ENCODE measurements at places on chromosomes 6 and 20.

- DNase-seq = no peak
Observed at GRCh38 chr6:7568021-7568420, 22.0 kb upstream of the SNRNP48 start.

DNA sequence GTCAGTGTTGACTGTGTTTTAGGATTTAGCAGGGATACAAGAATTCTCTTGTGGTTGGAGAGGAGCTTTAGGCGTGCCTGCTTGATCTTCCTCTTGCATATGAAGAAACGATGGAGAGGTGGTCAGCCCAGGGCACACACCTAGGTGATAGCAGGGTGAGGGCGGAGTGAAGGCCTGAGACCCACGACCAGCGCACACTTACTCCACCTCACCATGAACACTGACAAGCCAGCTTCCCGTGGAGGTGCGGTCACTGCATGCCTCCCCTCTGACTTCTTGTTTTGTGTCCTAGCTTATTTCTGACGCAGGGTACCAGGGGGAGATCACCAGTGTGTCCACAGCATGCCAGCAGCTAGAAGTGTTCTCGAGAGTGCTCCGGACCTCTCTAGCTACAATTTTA is 8.1 kb downstream of the NELFCD start:
- no peak for DNase-seq

DNA sequence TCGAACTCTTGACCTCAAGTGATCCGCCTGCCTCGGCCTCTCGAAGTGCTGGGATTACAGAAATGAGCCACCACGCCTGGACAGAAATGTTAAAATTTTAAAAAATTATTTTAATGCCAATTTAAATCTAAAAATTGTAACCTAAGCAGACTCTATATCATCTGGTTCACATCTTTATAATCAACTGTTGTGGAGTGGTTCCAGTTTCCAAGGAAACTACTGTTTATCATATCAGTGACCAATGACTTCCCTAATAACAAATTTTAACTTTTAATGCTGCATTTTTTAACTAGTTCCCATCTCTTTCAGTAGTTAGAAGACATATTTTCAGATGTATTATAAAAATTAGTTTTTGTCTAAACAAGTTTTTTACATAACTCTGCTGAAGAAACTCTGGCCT is 5.2 kb upstream of the BTN3A2 start:
- no peak for DNase-seq

- DNase-seq = no peak
Observed at GRCh38 chr6:21531393-21531792, 62.2 kb upstream of the SOX4 start.

DNA sequence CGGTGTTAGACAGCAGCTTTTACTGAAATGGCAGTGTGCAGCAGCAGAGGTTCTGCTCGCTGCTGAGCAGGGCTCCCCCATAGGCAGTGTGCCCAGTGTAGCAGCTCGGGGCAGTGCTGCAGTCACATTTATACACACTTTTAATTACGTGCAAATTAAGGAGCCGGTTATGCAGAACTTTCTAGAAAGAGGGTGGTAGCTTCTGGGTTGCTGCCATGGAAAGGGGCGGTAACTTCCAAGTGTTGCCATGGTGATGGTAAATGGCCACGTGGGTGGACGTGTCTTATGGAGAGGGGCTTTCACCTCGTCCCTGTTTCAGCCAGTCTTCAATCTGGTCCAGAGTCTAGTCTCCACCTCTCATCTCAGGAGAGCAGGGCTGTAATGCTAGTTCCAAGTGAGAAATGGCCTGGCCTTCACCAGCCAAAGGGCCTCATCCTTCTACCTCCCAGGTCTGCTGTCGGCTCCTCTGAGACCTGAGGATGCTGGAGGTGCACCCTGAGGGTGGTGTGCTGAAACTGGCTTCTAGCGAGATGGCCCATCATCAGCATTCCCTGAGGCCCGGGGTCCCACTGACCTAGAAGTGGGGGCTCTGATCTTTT is 180.5 kb upstream of the PMEPA1 start:
- peak; percentile 20 for DNase-seq

DNA sequence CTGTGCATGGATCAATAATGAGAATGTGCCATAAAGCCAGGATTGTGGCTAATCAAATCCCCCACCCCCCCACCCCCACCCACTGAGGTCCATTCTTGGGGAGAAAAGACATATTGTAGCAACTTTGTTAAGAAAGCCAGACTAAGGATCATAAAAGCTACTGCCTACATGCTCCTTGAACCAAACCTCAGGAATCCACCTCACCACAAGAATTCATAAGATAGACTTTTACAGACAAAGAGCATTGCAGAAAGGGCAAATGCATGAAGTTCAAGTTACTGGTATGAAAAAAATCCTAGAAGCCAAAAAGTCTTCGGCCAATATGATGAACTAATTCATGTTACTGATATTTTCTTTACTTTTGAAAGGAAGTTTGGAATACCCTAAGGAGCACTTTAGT is 187.9 kb upstream of the ARID1B start:
- no peak for DNase-seq

DNA sequence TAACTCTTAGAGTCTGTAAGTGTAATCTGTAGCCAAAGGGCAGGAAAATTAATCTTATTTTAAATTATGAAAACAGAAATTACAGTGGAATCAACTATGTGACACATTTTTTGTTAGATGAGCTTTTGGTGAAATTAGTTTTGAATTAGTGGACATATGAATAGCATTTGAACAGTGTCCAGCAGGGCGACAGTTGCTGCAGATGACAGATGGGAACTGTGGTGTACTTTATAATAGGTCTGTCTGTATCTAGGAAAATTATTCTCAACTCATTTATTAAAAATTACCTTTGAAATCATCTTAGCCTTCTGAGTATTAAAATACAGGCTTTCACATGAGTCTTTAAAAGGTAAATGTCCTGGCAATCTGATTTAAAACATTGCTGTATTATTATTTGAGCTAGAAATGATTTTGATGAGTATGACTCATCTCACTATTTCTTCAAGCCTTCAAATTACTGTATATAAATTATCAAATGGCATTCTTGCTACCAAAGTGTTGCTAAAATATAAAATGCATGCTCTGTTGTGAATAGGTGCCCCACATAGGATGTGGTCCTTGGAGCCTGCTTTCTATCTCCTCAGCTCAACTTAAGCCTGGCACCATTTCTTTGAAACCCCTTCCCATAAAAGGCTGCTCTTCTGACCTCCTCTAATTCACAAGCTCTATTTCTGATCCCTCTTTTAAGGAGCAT is 150.4 kb downstream of the C6orf58 start:
- DNase-seq = no peak

GRCh38 chr20:19071446-19071725 is 141.1 kb upstream of the SLC24A3 start:
- DNase-seq = no peak

- peak; percentile 41 for DNase-seq
Observed at GRCh38 chr6:149334682-149335160, 17.2 kb downstream of the TAB2 start.

GRCh38 chr6:14393910-14394309 is 276.3 kb downstream of the CD83 start:
- DNase-seq = no peak

DNA sequence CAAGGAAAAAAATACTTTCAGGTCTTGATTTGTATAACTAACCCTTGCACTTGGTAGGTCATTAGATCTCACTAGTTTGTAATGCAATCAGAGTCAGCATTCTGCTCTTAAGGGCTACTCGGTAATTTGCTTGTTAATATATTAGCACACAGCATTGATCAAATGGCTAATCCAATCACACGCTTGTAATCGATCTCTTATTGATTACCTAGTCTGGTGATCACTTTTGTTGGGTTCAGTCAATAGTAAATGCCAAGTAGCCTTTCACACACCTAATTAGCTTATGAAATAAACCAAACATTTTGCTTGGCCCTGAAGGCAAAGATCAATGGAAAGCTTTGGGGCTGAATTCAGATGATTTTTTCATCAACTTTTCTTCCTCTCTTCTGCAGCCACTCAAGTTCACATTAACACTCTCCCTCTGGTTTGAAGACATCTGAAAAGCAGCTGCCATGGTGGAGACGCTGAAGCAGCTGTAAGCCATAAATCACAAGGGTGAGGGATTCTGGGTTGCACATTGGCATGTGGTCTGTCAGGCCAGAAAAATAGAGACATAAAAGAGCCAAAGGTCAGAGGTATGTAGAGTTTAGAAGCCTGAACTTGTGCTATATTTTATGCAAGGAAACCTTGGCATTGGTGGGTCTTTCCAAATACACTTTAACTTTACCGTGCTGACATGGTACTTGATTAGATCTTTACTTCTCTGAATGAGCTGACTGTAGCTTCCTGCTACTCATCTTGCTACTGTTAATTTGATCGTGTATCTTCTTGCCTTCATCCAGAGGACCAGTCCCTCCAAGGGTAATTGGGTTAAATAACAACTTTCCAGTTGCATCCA is 234.4 kb downstream of the SIM1 start:
- DNase-seq = no peak

DNA sequence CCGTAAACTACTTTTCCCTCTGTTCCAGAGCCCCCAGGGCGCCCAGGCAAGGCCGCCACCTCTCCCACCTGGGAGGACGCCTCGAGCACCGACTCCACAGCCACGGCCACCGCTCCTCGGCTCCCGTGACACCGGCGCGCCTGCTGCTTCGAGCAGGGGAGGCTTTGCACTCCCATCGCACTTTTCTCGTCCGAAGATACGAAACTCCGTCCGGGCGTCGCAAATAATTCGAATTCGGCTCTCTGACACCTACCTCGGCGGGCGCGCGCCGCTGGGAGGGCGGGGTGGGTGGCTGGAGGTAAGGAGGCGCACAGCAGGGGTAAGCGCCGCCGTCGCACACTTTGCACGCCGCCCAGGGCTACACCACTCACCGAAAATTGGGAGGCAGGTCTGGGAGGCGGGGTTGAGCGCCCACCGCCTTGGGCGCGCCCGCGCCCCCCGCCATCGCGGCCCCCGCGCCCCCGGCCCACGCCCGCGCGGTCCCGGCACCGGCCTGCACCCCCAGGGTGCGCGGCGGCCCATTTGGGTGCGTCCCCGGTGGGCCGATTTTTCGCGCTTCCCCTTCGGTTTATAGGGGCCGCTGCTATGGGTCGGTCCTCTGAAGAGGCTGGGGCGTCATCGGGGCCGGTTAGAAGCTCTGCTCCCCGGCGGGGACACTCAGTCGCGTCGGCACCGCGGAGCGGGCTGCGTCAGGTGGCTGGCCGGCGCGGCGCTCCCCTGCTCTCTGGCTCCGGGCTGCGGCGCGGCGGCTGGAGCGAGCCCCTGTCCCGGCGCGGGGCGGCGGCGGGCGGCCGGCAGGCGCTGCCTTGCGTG is 36.2 kb downstream of the GNAS start:
- DNase-seq = peak; percentile 90

DNA sequence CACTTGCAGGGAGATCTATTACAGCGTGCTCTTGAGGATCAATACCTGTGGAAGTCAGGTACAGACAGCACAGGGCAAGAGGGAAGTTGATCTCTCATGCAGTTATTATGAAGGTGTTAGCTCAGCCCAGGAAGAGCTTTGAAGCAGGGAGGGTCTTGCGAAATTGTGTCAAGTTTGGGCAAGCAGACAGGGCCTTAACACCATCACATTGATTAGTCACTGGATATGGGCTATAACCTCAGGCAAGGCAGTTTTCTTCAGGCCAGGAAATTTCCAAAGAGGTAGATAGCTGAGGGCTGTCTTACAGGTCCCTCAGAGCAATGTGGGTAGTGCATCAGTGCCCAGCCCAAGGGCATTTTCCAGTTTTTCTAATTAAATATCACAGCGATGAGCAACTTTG is 643.8 kb downstream of the DHX35 start:
- DNase-seq = no peak

DNA sequence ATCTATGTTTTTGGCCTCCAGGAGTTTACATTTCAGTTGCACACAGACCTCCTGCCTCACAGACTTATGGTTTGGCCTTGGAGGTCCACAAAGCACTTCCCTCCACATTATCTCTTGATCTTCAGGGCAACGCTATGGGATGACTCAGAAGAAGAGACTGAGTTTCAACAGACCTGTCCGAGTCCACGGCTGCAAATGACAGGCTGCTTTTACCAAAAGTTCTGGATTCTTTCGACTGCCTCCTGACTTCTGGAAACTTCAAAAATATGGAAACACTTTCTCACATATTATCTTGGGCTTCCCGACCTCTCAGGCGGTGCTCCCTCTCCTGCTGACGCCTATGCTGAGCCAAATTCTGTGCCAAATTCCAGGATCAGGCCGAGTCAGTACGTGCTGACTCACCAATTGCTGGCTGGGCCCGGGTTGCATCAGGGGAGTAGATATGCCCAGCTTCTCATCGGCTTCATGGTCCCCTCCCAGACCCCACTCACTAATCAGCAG is 190.2 kb downstream of the BMP7 start:
- no peak for DNase-seq

DNA sequence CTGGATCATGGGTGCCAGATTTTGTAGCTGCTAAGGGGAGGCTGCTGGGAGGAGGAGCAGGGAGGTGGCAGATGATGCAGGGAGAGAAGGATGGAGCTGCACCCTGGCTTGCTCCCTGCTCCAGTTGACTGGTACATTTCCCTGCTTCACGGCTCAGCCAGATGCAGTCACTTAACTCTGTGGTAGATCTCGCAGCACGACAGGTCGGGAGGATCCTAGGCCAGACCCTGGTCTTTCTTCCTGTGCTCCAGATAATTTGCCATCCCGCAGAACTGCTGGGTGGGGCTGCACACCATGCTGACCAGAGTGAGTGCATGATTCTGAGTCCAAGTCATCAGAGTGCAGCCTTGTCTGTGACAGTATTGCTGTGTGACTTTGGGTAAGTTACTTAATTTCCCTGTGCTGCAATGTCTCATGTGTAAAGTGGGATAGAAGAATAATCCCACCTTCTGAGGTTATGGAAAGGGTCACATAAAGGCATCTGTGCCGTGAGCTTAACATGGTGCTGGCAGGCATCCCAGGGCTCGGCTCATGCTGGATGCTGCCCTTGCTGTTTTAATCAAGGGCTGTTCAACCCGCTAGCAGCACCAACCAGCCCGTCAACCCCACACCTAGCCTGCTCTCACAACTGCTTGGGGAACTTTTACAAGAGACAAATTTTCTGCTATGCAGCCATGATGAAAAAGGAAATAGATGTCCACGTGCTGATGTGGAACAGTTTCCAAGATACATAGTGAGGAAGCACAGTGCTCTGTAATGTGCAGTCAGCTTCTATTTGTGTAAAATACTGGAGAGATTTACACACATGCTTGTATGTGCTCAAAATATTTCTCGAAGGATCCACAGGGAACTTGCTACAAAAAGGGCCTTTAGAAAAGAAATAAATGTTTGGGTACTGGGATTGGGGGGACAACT is 257.9 kb downstream of the CDH26 start:
- DNase-seq = no peak

DNA sequence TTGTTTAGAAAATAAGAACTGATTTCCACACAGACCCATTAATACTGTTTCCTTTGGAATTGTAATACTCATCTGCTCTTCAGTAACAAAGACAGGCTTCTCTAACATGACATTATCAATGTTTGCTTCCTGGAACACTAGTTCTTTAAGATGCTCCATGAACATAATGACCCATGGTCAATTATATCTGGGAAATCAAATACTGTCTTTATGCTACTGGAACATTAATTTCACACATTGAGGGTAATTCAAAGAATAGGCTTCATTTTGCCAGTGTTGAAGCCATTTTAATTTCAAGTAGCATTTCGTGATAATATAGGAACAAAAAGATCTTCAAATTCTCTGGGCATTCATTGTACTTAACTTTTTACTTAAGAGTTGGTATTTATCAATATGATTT is 80.9 kb downstream of the OPN5 start:
- DNase-seq = no peak
